ENCODE measurements at places on chromosomes 12 and 14.

- no peak for DNase-seq
Observed at GRCh38 chr14:101354726-101355125, 206.6 kb upstream of the DIO3 start.

GRCh38 chr12:121214855-121215745, 5.2 kb downstream of the P2RX4 start:
- no peak for DNase-seq

DNA sequence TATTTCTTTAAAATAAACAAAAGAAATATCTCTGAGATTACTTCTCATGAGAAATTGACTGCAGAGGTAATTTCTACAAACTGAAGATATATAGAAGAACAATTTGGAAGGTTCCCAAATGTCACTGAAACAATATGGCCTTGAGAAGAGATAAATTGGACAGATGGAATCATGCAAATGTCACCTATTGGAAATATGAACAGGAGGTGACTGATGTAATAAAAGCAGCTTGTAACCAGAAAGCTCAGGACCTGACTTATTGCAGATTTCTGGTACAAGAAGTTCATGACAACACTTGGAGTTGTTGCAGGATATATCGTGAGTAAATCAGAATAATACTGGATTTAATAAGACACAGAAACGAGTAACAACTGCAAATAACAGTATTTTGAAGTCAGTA, 93.3 kb upstream of the TRHDE start:
- no peak for DNase-seq

DNA sequence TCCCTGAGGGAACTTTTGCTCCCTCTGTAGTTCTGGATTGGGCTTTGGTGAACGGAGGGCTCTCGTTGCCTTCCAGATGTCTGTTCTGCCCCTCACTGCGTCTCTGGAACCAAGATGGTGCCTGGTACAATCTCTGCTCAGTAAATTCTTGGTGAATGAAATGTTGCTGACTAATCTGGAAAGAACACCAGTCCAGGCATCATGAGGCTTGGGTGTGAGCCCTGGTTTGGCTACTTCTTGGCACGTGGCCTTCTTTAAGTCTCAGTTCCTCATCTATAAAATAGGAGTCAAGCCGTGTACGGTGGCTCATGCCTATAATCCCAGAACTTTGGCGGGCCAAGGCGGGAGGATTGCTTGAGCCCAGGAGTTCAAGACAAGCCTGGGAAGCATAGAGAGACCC, 4.3 kb downstream of the HHIPL1 start:
- no peak for DNase-seq

GRCh38 chr12:117342682-117343081, 18.7 kb downstream of the NOS1 start:
- DNase-seq, result no peak

DNA sequence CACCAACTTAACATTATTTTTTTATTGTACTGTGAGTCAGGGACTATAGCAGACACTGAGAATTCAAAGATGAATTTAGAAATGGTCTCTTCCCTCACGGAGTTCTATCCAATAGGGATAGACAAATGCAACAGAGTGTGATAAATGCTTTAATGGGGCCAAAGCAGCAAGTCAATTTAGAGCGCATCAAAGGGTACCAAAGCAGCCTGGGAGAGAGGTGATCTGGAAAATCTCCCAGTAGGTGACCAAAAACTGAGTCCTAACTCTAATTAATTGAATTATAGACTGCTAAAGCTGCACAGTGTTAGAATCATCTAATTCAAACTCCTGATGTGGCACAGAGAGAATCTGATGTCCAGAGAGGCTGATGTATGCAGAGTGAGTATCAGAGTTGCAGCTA, 2.6 kb downstream of the LIN7A start:
- DNase-seq, result no peak

DNA sequence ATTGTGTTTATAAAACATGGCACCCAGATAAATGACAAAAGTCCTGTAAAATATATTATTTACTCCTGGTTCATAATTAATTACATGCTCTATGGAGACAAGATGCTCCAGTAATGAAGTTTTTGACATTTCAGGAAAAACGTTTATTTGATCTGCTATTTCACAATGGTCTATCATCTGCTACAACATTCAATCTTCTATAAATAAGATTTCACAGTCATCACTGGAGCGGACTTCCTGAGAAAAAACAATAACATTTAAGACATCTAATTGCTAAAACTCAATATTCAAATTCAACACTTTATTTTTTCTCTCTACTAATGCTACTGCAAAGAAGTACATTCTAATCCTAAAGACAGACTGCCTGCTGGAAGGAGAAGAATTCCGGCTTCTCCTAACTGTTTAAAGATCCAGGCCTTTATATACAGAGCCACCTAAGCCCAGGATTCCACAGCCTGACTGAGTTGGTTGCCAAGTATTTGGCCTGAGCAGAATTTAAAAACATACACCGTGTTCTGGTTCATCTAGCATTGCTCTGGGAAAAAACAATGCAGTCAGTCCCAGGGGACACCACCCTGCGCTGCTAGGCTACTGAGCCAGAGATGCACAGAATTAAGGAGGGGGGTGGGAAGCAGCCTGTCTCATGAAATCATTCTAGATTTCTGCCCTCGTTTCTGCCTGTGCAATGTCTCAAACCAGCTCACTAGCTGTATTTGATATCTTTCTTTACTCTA, 58.0 kb downstream of the TMTC1 start:
- no peak for DNase-seq
